ENCODE measurements at places on chromosomes 3 and 15. TPM values are rescaled to one million over a fixed set of nuclear protein-coding genes. Genes with fewer than 3 reads are reported as not detected.

DNA sequence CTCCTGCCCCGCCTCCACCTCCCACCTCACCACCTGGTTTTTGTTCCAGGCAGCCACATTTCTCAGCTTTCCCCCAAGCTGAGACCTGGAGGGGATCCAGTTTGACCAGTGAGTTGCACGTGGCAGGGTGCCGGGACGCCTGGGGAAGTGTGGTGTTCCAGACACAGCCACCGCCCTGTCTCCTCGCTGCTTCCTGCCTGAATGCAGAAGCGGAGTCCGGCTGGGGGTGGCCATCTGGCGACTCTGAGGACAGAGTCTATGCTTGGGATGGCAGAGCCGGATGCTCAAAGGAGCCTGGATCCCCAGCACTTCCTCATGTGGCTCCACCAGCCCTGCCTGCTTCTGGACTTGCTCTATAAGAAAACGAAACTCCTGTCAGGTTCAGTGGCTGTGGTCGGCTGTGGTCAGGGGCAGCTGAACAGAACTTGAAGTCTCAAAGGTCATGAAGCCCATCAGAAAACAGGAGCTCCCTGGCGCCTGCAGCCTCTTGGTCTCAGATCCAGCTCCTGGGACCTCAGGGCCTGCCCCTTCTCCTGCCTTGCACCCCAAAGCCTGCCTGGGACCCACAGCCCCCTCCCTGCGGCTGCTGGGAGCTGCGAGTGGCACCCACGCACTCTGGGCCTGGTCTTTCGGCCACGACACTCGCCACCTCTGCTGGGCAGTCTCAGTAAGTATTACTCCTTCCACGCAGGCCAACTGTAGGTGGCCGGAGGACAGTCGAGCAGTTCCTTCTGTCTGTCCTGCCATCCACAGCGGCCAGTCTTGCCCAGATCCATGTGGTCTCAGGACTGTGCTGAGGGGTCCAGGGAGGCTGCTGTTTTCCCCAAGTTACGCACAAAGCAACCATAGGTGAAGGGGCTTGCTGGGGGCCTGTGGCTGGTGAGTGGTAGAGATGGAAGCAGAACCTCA lies 112.8 kb upstream of the MEF2A start:
- DNase-seq: no peak

GRCh38 chr3:52132041-52132440 lies 22.2 kb downstream of the POC1A start:
- no peak for DNase-seq

GRCh38 chr15:78342021-78342420 lies 1.9 kb downstream of the CRABP1 start:
- no peak for DNase-seq

DNA sequence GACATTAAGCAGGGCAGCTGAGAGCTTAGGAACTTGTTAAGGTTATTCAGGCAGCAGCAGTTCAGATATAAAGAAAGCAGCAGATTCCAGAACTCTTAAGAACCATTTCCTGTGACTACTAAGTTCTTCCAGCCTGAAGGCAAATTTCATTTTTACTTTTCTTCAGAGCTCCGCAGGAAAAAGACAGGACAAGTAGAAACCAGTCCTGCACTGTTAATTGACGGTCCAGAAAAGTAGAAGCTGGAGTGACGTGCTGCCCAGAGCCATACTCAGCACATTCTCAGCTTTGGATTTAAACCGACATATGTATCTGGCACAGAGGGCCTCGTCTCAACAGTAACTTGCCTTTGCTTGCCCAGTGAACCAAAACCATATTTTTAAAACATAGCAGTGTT lies 219.4 kb upstream of the STRIT1 start:
- no peak for DNase-seq

DNA sequence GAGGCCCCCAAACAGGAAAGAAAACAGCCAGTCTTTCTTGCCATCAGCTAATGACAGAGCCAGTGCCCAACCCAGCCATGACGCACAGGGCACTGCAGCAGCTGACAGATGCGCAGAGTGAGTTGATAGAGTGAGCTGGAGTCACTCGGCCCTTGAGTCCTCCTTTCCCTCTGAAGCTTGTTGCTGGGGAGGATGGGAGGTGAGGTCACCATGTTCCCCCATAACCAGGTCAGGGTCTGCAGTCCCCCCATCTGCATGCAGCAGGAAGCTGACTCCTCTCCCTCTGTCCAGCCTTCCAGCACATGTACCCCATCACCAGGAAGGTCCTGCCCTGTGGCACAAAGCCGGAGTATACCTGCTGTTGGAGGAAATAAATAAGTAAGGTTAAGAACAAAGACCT lies 174.6 kb downstream of the ABHD5 start:
- DNase-seq: no peak

- no peak for DNase-seq
Observed at GRCh38 chr15:64398575-64398974, 10.9 kb downstream of the TRIP4 start.

- DNase-seq: no peak
Observed at GRCh38 chr3:11554236-11554610, 89.5 kb downstream of the VGLL4 start.

GRCh38 chr3:169232863-169233262 lies 430.6 kb downstream of the MECOM start:
- DNase-seq: no peak

DNA sequence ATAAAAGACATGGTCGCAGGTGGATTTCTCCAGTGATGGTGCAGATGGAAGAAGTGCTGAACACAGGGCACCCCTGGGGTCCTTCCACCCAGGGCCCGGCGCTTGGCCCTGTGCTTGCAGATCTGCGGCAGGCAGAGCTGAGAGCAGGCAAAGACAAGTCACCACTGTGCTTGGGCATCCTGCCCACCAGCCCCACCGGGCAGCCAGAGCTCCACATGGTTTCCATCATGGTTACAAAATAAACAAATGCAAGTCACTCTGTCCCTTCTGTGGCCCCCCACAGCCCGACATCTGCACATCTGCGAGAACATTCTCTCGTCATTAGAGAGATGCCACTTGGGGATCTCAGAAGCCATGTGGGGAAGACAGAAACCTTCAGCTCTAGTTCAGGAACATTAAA lies 37.6 kb upstream of the SFMBT1 start:
- no peak for DNase-seq

DNA sequence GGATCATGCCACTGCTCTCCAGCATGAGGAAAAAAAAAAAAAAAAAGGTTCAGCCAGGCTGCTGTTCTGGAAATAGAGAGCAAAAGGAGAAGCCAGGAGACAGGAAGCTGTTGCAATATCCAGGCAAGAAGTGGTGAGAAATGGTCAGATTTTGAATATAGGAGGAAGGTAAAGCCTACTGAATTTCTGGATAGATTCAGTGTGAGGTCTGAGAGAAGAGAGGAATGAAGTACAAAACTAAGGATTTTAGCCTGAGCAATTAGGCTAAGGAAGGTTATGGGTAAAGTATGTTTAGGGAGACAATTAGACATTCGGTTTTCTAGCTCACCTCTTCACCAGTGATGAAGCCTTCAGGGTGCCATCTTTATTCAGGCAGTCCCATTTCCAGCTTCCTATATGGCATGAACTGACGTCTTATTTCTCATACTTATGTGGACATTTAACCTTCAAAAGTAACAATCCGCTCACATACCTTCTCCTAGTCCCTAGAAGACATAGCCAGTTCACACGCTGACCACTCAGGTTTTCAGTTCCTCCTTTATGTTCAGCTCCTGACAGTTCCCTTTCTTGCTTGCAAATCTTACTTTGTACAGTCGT lies 57.2 kb downstream of the KIF9 start:
- DNase-seq: no peak

C2CD4A gene
- not detected for total RNA-seq

SCN5A gene
- 0.23 TPM for total RNA-seq

ALG1L2 gene
- 0.66 TPM for total RNA-seq
